ENCODE measurements at places on chromosomes 13 and 19.

DNA sequence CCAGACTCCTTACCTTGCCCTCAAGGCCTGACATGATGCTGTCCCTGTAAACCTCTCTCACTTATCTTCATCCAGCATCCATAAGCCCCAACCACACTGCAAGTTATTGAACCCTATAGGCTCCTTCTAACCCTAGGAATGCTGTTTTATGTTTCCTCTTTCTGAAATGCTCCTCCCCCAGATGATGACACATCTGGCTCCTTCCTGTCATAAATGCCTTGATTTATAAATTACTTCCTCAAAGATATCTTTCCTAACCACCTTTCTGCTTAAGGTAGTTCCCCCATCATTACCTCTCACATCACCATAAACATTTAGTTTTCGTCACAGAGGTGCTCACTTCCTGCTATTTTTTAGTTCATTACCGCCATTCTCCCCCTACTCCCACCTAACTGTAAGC is 12.3 kb downstream of the RUBCNL start:
- DNase-seq, result no peak

DNA sequence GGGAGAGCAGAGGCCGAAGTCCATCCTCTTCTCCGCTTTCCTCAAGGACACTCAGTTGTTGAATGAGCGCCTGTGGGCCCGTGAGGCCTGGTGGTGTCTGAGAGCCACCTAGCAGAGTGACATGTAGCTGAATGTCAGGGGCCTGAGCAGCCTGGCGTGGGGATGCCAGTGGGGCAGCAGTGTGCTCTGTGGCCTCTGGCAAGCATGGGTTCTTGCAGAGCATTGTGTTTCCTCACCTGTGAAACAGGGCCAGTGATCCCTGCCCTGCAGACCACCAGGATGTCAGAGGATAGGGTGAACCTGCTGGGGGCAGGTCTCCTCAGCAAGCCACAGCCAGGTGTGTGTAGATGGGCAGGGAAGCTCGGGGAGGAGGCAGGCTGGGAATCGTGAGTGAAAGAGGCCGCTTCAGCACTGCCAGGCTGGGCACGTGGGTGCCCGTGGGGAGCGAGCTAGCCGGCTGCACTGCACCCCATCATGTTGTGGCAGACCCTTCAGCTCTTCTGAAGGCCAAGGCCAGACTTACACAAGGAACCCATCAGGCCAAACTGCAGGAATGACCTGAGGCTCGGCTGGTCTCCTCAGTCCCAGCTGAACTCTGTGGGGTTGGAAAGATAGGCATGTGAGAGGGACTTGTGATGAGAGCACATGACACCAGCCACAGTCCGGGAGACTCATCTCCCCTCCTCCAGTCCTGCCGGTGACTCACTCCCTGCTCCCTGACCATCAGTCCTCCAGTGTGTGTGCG is 5.0 kb downstream of the PPP1R37 start:
- DNase-seq, result peak; percentile 53

GRCh38 chr13:26619358-26619757 is 61.9 kb downstream of the WASF3 start:
- DNase-seq, result peak; percentile 76

DNA sequence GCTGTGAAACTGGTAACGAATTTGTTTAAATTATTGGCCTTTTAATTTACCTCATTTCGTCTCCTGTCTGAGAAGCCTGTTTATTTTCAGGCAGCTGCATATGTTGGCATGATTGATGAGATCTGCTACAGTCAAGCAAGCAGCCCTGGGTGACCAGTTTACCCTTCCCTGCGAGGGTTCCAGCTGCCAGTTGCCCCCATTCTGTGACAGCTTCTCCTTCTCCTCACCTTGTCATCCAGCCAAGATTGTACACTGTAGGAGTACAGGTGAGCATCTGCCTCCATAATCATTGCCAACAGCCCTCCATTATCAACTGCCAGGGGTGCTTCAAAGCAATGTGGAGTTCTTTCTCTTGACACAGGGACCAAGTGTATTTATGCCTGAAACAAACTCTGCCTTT is 1979.9 kb upstream of the PRR20A start:
- no peak for DNase-seq

DNA sequence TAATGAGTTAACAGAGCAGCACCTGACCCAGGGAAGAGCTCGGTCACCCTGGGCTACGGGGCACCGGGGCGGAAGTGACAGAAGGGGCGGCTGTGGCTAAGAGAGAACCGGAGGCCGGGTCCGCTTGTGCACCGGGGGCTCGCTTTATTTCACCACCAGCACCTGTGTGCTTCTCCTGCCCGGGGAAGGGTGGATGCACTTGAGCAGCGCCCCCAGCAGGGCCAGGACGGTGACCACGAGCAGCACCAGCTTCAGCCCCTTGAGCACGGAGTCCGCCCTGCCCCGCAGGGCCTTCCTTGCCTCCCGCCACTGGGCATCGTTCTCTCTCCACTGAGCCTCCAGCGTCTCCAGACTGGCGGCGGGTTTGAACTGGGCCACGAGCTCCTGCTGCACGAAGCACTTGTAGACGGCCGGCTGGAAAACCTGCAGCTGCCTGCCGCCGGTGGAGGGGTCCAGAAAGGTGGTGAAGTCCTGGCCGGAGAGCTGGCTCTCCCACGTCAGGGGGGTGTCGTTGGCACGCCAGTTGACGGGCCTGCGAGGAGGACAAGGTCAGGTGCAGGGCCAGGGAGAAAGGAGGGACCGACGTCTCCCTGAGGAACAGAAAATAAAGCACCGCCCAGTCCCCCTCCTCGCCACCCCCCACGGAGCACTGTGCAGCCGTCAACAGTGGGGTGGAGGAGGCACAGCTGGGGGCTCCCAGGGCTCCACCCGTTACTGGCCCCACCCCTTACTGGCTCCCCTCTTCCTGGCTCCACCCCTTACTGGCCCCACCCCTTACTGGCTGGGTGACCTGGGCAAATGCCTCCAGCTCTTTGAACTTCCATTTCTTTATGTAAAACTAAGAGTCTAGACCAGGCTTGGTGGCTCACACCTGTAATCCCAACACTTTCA is 3.6 kb downstream of the FAM187B start:
- DNase-seq, result no peak

DNA sequence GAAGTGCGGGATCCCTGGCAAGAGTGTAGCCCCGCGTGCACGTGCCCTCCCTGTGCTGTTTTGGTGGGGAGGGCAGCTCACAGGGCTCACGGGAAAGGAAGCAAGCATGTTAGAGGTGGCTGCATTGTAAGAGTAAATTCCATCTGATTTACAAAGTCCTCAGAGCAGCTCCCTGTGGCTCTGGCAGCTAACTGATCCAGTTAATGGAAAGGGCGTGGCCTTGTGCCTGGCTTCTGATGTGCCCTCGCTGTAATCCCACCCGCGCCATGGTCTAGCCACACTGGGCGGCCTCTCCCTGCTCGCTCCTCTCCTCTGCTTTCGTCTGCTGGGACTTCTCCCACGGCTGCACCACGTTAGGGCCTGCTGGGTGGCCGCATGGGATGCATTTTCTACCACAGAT is 258.5 kb downstream of the FGF9 start:
- DNase-seq, result no peak

GRCh38 chr19:55353803-55354697 is 469 bp downstream of the COX6B2 start:
- no peak for DNase-seq

- no peak for DNase-seq
These were observed 79.9 kb downstream of the MRPL57 start for GRCh38 chr13:21256351-21256761.

GRCh38 chr13:91169321-91170050 is 178.0 kb upstream of the MIR17HG start:
- DNase-seq, result no peak

- DNase-seq, result no peak
These were observed 20.1 kb downstream of the DEDD2 start for GRCh38 chr19:42197375-42197817.

DNA sequence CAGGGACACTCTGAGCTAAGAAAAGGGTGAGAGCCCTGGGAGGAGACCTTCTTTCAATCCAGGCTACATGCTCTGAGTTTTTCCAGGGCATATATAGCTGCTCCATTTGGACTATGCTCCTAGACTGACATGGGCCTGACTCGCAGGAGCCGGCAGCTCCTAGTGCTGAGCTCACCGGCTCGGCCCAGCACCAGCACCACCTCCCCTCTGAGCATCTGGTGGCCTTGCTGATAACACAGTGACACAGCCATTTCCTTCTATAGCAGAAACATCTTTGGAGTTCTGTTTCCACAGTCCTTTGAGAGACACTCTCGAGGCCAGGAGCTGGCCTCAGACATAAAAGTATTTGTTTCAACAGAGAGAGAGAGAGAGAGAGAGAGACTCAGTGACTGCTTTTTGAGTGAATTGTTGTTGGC is 184.9 kb downstream of the TM9SF2 start:
- no peak for DNase-seq

All from fibroblast of skin of left quadriceps (primary cell).